Left renal cortex interstitium (tissue), 4 donors: ENCODE measurements at places on chromosomes 7 and 10. TPM values are rescaled to one million over a fixed set of nuclear protein-coding genes. Genes with fewer than 3 reads are reported as not detected.

- no peak for DNase-seq
Measured at GRCh38 chr10:31490858-31491504, 172.0 kb downstream of the ZEB1 start.

- no peak for DNase-seq
Measured at GRCh38 chr7:147513451-147513850, 1077.1 kb upstream of the C7orf33 start.

The HMX2 gene
- polyA plus RNA-seq: 2.7 TPM

The SNX8 gene
- 38.1 TPM for polyA plus RNA-seq
